SW 1271 (cell line): ENCODE measurements at places on chromosomes 6 and 20.

GRCh38 chr20:38872491-38873049 lies 53.6 kb upstream of the FAM83D start:
- no peak for DNase-seq

GRCh38 chr20:11003341-11003740 lies 329.5 kb upstream of the JAG1 start:
- no peak for DNase-seq

- DNase-seq: no peak
Observed at GRCh38 chr6:49934770-49935169, 29.2 kb downstream of the DEFB114 start.

- no peak for DNase-seq
Observed at GRCh38 chr6:6907286-6907685, 200.5 kb upstream of the RREB1 start.

- DNase-seq: no peak
Observed at GRCh38 chr6:26516481-26517427, 16.7 kb downstream of the BTN1A1 start.

GRCh38 chr6:154414021-154414813 lies 57.6 kb upstream of the IPCEF1 start:
- peak; percentile 8 for DNase-seq

DNA sequence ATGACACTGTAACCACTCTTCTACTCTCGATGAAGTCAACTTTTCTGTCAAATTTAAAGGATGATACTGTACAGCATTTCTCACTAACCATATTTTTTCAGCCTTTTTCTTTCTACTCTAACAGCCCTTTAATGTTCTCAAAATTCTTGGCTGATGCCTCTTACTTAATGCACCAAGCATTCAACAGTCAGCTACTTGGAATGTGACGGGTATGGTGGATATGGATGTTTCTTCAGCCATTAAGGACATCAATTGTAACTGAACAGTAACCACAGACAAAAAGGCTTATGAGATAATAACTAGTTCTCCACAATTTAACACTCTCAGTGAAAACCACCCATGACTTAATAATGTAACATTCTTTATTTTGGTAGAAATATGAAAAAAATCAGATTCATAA lies 467.2 kb upstream of the ZNF337 start:
- peak; percentile 66 for DNase-seq

GRCh38 chr20:57774111-57774880 lies 64.5 kb upstream of the PMEPA1 start:
- no peak for DNase-seq

DNA sequence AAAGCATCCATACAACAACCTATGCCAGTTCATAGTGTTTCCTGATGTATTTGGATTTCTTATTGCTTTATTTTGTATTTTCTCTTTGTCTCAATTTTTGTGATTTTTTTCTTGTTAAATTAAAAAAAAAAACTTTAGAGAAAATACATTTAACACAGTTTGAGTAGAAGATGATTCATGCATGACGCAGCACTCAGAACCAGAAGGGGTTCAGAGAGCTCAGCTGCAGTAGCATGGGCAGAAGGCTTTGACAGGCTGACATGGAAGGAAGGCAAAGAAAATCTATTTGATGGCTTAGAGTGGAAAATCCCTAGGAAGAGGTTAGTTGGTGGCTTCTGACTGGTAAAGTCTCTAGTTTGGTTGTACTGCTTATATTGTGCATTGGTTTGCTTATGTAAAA lies 207.2 kb upstream of the STXBP5 start:
- DNase-seq: no peak

GRCh38 chr6:128242765-128243403 lies 277.5 kb downstream of the PTPRK start:
- no peak for DNase-seq

DNA sequence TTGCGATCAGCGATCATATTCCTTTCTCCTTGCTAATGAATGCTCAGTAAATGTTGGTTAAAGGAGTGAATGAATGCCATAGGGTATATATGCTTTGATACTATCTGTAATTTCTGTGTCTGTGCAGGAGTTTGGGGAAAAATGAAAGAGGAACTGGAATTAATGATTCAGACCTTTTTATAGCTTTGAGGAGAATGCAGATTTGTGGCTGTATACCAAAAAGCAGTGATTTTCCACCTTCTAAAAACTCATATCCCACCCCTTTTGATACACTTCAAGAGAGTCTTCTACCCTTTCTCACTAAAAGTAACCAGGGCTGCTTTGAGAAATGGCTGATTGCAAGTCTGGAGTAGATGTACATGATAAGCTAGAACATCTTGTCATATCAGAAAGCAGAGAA lies 26.6 kb upstream of the SUMO4 start:
- no peak for DNase-seq

DNA sequence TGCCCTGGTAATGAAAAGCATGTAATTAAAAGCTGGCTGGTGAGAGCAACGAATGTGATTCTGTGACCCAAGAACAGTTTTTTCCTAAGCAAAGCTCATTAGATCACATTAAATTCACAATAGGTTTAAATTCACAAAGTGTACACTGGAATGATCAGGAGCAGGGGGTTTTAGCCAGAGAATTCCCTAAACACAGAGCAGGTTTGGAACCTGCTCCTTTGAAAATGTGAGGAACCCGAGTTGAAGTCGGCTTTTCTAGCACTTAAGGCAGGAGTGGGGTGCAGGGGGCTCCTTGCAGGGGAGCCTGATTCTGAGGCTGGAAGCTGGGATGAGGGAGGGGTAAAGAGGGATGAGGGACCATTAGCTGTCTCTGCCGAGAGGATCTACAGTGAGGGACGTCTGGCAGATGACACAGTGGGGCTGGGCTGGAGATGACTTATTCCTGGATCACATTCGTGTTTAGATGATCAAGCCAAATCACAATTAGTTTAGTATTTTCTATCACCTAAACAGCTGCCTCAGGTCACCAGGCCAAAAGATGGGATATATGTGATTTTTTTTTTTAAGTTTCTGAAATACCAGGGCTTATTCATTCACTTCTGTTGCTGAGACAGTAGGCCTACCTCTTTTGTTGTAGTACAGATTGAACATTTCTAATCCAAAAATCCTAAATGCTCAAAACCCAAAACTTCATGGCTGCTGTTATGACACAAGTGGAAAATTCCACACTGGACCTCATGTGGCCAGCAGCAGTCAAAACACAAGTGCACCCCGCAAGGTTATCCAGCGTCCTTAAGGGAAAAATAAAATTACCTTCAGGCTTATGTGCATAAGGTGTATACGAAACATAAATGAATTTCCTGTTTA lies 93.1 kb upstream of the HIVEP1 start:
- DNase-seq: no peak

DNA sequence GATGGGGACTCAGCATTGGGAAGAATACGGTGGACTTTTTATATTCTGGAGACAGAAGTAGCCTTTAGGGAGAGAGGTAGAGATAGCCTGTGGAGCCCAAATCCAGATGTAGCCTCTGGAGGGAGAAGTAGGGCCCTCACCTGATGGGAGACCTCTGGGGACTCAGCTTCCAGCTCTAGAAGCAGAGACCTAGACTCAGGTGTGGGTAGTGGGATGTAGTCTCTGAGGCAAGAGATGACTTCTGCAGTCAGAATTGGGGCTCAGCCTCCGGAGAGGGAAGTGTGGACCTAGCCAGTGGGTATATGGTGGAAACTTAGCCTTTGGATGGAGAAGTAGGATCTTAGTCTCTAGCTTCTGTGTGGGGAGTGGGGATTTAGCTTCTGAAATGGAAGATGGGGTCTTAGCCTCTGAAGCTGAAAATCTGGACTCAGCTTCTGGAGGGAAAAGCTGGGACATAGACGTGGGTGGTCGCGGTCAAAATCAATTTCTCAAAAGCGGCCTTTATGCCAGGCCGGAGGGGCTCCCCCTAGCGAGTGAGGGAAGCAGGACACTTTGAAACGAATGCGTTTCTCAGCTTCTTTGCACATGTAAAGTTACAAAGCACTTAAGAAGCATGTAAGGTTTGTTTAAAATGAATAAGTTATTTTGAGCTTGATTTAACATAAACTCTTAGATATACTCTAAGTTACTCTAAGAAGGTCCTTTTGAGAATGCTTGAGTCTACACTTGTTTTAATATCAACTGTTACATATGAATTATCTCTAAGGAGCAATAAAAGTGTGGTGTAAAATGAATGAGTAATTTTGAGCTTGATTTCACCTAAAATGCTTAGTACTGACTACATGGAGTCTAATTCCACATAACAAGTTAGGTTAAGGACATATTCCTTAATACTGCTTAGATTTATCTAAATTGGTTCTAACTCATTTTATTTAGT lies 12.9 kb upstream of the ZNF343 start:
- peak; percentile 14 for DNase-seq

DNA sequence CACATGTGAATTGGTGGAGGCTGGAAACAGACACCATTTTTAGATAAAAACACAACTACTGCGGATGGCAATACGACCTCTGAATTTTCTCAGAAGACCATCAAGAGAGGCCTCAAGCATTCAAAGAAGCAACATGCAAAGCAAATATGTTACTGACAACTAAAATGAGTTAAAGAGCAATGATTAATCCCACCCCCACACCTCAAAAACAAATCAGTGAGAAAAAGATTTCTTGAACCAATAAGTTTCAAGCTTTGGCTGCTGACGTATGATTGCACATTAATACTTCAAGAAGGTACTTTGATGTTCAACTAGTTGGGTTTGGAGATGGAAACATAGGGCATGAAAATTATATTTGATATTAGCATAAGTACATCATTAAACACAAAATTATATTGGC lies 982 bp downstream of the MMUT start:
- DNase-seq: no peak

DNA sequence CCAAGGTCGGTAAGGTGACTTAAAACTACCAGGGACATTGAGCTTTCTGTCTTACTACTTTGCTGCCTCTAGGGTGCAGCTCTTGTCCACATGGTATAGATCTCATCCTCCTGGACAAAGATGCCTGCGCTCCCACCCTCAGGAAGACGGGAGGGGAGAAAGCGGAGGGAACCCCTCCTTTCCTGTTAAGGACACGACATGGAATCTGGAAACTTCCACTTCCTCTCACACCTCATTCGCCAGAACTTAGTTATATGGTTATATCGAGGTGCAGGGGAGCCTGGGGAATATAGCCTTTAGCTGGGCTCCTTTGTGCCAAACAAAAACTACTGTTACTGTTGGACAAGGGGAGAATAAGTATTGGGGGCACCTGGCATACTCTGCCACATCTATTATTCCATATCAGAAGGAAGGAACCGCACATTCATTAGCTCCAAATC lies 224.3 kb upstream of the TSHZ2 start:
- no peak for DNase-seq

DNA sequence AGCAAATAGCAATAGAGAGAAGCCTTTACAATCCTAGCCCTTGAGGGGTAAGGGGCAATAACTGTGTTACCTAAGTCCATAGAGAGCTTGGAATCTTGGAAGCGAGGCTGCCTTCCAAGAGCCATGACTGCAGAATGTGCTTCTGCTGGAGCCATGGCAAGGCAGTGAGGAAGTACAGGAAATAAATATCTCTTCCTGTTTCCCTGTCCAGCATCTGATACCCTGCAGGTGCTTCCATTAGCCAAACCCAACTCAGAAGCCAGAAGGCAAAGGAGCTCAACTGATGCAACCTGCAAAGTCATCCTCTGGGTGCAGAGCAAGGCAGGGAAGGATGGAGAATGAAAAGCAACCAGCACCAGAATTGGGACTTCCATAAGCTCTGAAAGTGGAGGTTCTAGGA lies 41.0 kb upstream of the KLHL31 start:
- no peak for DNase-seq

GRCh38 chr20:10672624-10673127 lies 1.1 kb downstream of the JAG1 start:
- no peak for DNase-seq

DNA sequence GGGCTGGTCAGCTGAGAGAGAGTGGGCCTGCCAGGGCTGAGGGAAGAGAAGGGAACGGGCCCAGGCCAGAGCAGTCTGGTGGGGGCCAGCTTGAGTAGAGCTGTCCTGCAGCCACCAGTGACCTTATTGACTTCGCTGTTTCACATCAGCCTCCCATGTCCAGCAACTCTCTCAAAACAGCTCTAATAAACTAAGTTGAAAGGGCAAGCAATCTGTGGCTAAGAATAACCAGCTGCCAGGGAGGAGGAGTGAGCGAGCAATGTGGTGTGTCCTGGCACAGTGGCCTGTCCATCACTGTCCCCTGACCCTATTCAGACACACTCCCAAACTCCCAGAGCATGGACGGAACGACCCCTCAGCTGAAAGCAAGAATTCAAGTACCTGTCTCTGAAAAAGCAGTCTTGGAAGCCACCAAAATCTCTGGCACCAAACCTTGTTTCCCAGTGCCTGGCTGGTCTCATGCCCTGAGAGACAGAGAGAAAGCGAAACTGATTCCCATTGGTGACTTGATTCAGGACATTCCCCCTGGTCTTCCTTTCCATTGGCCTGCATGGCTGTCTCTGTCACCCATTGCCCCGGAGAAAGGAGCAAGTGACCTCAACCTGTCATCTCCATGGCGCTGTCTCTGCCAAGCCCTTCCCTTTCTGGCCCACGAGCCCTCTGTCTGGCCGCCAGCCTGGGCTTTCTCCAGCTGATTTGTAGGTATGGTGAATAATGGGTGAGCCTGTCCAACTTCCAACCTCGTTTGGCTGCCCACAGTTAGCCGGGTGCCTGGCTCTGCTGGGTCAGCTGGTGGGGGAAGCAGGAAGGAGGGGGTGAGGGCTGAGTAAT lies at the start of gene DDO:
DDO (minus strand) TSS at position 490 of the 831 bp plus-strand sequence. CDS start 2,113 bp downstream, outside the sequence.
- no peak for DNase-seq

DNA sequence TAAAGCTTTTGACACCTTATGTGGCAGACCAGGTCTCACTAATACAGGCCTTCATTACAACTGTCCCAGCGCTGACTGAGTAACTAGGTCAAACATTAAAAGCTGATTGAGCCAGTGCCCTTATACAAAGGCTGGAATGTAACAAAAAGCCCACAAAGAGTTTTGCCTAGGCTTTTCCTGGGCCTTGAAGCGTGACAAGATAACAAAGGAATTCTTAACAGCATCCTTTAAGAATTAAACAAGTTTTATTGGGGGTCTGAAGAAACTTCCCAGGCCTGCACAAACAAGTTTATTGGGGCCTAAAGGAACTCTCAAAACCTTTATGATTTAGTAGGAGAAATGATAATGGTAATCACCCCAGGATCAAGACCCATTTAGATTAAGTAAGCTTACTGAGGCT lies 267.6 kb upstream of the FAM83B start:
- DNase-seq: no peak

GRCh38 chr6:127462376-127462775 lies 3.2 kb upstream of the KIAA0408 start:
- DNase-seq: no peak

- DNase-seq: no peak
Observed at GRCh38 chr6:87154641-87154992, 748 bp upstream of the ZNF292 start.

- no peak for DNase-seq
Observed at GRCh38 chr6:157222201-157222981, 100.9 kb downstream of the TMEM242 start.

- no peak for DNase-seq
Observed at GRCh38 chr20:51747182-51747911, 20.8 kb downstream of the ATP9A start.
